ENCODE measurements at places on chromosomes 7 and 10.

GRCh38 chr7:151444632-151445031 is 4.7 kb upstream of the CRYGN start:
- DNase-seq, result no peak

DNA sequence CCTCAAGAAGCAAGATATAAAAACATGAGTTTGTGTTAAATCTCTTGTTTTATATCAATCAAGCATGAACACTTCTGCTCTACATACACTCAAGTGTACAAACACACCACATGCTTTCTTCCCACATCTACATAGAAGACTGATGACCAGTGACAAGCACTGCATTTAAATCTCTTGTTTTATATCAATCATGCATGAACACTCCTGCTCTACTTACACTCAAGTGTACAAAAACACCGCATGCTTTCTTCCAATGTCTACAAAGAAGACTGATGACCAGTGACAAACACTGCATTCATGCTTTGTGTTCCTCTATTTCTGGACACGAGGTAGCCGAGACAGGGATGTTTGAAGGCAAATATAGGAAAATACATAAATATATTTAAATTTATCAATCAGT is 642.0 kb upstream of the PFKP start:
- no peak for DNase-seq

GRCh38 chr10:80166581-80167470 is 34.3 kb downstream of the PLAC9 start:
- no peak for DNase-seq

- no peak for DNase-seq
Observed at GRCh38 chr7:30886608-30887011, 25.0 kb upstream of the AQP1 start.

GRCh38 chr10:89940076-89940475 is 238.7 kb downstream of the KIF20B start:
- DNase-seq, result no peak

GRCh38 chr7:27191833-27192545 is 7.0 kb upstream of the HOXA11 start:
- no peak for DNase-seq

DNA sequence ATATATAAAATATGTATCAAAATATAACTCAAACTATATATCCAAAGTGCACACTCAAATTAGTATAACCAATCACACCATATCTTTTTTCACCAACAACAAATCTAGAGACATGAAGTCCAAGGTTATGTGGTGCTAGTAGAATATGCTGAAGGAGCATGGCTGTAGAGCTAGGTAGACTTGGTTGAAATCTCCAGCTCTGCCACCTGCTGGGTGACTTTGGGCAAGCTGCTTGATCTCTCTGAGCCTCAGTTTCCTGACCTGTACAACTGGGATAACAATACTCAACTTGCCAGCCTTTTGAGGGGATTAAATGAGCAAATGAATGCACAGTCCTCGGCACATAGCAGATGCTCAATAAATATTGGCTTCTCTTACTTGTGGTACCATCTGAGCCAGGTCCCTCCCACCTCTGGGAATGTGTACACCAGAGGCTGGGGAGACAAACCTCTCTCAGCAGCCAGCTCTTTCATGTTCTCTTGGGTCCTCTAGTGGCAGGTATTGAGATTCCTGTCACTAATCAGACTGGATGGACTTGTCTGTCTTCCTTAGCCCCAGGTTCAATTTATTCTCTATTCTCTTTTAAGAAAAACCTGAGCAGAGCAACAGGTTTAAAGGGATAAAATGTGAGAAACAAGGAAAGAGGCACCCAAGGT is 94.3 kb upstream of the PDE1C start:
- DNase-seq, result no peak

GRCh38 chr7:85115006-85115405 is 71.8 kb downstream of the SEMA3D start:
- no peak for DNase-seq

DNA sequence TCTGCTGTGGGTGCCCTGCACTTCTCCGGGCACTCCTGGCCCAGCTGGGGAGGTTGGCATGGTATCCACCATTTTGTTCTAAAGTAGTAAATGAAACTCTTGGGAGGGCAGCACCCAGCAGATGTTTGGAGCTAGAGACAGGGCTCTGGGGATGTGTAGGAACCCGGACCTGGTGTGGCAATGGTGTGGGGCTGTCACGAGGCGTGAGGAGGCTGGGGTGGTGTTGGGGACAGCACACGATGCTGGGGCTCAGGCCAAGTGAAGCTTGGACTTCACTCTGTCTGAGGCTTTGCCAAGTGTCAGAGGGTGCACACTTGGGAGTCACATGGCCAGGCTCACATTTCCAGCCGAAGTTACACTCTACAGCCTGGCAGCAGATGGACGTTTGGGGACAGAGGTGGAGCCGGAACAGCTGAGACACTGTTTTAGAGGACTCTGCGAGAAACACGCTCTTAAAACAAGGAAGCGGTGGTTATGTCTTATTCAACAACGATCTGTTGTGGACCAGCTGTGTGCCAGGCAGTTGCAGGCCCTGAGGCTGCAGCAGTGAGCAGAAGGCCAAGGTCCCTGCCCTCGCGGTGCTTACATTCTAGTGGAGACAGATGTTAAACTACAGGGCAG is 118.2 kb downstream of the CUX1 start:
- no peak for DNase-seq

- DNase-seq, result no peak
Observed at GRCh38 chr10:77325233-77325537, 312.4 kb downstream of the KCNMA1 start.

- DNase-seq, result no peak
Observed at GRCh38 chr7:42348631-42349030, 111.6 kb upstream of the GLI3 start.

GRCh38 chr7:2173189-2173827 is 59.4 kb downstream of the MAD1L1 start:
- no peak for DNase-seq

DNA sequence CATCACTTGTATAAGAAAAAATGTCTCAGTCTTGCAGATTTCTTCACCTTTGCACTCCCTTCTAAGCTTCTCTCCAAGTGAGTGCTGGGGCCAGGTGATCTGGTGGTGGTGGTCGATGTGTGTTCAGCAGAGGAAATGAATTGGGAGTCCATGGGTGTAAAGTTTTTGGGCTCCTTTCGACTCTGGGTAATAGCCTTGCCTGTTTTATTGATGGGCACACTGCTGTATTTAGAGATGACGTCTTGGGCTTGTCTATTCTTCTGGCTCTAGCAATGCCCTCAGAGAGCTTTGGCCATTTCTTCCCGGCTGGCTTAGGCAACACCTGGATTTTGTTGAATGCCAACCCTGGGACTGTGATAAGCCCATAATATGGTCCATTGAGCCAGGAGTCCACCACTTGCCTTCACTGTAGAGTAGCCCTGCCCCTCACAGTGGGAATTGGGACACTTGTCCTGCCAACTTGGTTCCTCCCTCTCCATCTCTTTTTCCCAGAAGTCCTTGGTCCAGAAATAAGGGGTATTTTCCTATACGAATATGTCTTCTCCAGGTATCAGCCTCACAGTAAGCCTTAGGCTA is 11.7 kb downstream of the PNLIP start:
- DNase-seq, result no peak

DNA sequence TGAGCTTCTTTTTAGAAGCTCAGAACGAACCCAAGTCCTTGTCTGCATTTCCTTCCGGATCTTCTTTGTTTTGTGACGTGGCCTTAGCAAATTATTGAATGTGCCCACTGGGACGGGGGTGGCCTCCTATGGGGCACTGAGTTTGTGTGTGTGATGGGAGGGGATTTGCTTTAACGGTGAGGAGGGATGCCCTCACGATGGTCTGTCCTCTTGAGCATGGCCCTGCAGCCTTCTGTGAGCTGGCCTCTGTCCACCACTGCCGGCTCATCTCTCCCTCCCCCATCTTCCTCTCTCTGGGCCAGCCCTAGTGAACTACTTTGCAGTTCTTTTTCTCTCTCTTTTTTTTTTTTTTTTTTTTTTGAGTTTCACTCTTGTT is 62.9 kb upstream of the MKRN1 start:
- DNase-seq, result no peak

- DNase-seq, result no peak
Observed at GRCh38 chr7:122691569-122692235, 7.2 kb downstream of the RNF133 start.

DNA sequence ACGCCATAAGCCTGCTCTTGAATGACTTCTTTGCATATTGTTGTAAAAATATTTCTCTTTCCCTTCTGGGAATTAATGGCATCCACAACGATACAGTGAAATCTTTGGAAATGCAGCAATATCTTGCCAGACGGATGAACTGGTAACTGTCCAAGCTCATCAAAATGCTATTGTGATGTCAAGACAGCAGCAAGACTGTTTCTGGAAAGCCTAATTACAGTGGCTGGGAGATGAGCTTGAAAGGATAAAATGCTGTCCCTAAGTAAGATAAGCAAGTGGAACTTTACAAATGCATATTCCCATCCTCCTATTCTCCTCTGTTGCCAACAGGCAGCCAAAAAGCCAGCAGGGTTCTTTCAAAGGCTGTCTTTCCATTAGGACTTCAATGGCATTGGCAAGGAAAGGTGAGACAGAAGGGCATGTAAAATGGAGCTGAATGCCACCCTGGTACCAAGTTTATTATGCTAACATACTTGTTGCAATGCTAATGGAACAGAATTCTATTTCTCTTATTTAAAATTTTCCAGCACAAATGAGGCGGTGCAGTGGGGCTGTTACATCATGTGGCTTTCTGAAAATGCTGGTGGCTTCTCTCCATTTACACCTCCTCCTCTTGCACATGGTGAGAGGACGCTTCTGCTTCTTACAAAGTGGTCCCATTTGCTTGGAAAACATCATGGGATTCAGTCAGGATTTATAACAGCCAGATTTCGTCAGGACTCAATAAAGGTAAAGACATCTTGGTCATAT is 178.3 kb upstream of the PTER start:
- no peak for DNase-seq

DNA sequence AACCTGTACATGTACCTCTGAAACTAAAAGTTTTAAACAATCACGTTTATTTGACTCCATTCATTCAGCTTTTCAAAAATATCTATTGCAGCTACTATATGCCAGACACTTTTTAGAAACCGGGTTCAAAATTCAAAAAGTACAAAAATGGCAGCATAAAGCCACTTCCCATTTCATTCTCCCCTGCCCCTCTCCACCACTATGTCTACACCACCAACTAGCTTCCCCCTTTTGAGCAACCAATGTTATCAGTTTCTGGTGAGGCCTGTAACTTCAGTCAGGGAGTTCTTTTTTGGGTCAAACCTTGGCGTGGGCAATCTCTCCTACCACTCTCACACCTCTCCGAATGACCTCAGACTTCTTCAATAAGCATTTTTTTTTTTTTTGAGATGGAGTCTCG is 11.5 kb upstream of the HHEX start:
- no peak for DNase-seq

GRCh38 chr10:132586739-132587138 is 49.2 kb downstream of the INPP5A start:
- DNase-seq, result no peak

- peak; percentile 84 for DNase-seq
Observed at GRCh38 chr7:44044315-44045225, at the start of gene DBNL. Gene DBNL, plus strand, starts transcription at chr7:44044702. Its CDS starts 36 bp downstream, at chr7:44044738.

DNA sequence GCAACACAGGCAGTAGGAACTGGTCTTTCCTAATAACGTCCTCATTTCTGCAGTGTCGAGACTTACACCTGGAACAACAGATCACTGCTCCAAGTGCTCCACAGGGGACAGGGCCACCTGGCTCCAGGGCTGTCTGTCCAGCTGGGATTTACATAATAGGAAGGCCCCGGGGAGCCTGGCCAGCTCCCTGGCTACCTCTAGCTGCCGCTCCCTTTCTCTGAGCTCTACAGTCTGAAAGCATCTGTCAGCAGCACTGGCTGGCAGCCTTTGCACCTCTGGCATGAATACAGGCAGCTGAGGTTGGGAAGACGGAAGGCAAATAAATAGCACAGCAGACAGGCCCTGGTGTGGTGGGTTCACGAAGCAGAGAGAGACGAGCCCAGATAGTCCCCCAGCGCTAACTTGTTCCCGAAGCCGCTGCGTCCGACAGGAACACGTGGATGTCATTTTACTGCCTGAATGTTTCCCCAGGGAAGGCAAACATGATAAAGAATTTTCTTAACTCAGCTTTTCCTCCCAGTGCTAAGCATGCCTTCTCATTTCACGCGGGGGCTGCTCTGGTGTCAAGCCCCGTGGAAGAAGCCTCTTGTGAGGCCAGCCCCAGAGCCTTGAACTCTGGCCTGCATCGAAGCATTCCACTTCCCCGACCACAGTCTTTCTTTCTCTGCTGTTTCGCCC is 105.4 kb downstream of the ITIH5 start:
- DNase-seq, result no peak

DNA sequence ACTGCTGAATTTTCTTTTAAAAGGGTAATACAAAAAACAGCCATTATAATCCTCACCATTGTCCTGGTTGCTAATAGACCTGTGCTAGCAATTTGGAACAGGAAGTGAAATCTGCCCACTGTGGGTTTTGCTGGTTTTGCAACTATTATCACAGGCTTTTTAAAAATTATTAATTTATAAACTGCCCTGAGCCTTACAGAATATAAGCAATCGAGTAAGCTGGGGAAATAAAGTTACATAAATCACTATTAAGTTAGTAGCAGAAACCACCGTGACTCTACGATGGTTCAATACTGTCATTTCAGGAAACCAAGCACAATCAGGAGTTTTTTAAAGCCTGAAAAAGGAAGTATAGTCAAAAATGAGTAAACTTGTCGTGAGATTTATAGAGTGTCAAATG is 62.3 kb downstream of the TMEM26 start:
- DNase-seq, result no peak

- DNase-seq, result no peak
Observed at GRCh38 chr7:146411975-146412374, 295.4 kb downstream of the CNTNAP2 start.

DNA sequence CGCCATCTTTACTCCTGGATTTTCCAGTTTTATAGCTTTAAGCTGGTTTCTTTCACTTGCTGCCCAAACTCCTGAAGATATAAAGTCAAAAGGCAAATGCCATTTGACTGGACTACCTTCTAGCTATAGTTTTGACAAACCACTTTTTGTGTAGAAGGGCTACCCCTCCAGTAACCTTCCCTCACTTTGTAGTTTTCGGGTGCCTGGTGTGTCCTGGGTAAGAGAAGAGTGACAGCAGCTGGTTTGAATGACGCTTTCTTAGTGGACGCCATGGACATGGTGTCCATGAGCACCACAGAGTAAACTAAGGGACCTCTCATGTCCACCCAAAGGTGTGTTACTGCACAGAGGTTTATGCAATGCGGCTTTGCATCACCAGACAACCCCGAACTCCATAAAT is 21.2 kb upstream of the PITRM1 start:
- DNase-seq, result no peak

DNA sequence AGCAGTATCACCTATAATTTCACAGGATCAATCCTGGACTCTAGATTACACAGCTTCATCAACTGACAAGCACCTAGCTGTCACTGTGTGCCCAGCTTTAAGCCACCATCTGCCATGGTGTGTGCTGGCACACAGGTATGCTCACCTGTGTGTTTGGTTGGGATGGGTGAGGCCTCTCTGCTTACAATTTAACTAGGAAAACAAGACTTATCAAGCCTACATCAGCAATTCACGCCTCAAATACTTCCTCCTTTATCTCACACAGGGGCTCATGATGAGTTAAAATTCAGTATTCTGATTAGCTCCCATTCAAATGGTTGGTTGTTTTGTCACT is 608.2 kb downstream of the PARD3 start:
- no peak for DNase-seq

GRCh38 chr10:104488439-104488832 is 134.8 kb downstream of the CFAP58 start:
- no peak for DNase-seq

GRCh38 chr7:132830941-132831340 is 250.9 kb downstream of the CHCHD3 start:
- DNase-seq, result no peak

Measured in CD4-positive, CD25-positive, alpha-beta regulatory T cell (primary cell).